ENCODE measurements at places on chromosomes 13 and 19.

DNA sequence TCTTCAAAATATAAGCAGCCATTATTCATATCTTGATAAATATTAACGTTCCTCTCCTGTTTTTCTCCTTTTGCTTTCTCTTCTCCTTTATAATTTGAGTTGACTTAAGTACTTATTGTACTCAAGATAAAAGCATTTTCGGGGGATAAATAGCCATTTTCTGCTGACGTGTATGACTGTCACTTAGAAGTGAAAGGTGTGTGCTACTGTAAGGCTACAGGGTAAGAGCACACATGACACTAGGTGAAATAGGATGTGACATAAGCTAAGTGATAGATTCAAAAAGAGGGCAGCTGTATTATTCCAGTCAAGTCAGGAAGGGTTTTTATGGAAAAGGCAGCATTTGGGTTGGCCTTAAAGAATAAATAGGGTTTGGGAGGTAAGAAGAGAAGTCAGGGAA, 128.5 kb downstream of the GPC6 start:
- DNase-seq: no peak

GRCh38 chr13:61144834-61145593, 270.6 kb downstream of the PCDH20 start:
- no peak for DNase-seq

- DNase-seq: peak; percentile 48
Measured at GRCh38 chr13:45120967-45121831, 889 bp downstream of the GTF2F2 start.

DNA sequence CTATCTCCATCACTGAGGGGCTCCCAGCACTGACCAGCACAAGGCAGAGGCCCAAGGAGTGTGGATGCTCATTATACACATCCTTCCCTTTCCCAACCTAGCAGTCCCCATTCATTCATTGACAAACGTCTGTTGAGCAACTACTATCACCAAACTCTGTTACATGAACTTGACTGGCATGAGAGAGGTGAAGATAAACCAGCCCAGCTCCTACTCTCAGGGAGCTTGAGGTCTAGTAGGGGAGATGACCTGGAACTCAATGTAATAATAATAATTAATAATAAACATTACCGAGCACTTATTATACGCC, 8.9 kb upstream of the CEACAM16 start:
- DNase-seq: no peak

DNA sequence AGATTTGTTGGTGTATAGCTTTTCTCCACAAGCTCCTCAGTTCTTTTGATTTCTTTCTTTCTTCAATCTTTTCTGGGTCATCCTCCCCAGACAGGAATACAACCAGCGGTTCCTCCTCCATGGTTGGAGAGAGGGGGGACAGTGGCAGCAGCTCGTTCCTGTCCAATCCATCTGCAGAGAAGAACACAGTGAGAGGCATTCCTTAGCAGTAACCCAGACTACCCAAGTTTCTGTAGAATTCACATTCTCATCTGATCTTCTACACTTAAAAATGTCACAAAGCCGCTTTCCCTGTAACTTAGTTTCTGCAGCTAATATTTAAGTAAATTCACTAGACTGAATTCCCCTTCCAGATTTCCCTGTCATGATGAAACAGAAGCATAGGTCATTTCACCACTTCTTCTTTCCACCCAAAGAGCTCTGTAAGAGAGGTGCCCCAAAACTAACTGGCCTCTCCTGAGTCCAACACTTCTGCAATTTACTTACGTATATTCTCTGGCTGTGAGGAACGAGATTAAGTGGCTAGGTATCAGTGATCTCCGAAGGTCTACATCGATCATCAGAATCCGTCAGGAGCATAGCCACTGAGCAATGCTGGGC, 171.9 kb downstream of the TBC1D4 start:
- peak; percentile 36 for DNase-seq

GRCh38 chr19:31378404-31378803, 29.2 kb upstream of the TSHZ3 start:
- DNase-seq: no peak

- no peak for DNase-seq
Measured at GRCh38 chr19:41303954-41304353, 6.0 kb upstream of the CCDC97 start.

DNA sequence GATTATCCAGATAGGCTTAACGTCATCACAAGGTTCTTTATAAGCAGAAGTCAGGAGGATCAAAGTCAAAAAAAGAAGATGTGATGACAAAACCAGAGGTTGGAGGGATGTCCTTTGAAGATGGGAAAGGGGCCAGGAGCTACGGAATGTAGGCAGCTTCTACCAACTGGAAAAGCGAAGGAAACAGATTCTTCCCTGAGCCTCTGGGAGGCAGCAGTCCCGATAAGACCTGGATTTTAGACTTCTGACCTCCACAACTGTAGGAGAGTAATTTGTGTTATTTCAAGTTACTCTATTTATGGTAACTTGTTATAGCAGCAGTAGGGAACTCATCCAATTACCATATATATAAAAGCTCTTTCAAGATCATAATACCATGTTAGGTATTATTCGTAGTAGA, 98.8 kb upstream of the MYCBP2 start:
- DNase-seq: no peak

- DNase-seq: no peak
Measured at GRCh38 chr13:111482126-111482525, 161.7 kb downstream of the TEX29 start.

GRCh38 chr19:31693131-31693932, 344.1 kb upstream of the TSHZ3 start:
- no peak for DNase-seq

GRCh38 chr13:30535046-30535445, 69.3 kb upstream of the HMGB1 start:
- DNase-seq: no peak

GRCh38 chr19:27776524-27776923, 1436.4 kb downstream of the UQCRFS1 start:
- no peak for DNase-seq

DNA sequence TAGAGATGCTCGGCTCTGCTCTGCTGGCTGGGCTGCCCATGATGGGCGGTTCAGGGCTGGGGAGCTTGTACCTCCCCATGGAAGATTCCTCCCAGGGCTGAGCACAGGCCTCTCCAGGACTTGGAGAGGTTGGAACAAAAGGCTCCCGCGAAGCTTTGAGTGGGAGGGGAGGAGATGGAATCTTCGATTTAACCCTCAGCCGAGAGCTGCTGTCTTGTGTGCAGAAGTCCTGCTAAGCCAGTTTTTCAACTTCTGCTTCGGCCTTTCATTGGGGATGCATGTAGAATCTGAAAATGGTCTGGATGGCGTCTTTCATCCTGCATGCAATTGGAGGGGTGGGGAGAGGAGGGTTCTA, 163.3 kb downstream of the KDM4B start:
- DNase-seq: no peak

- peak; percentile 5 for DNase-seq
Measured at GRCh38 chr13:59356607-59357006, 807.1 kb downstream of the DIAPH3 start.

- DNase-seq: peak; percentile 79
Measured at GRCh38 chr19:48644839-48645619, 958 bp downstream of the CA11 start.

DNA sequence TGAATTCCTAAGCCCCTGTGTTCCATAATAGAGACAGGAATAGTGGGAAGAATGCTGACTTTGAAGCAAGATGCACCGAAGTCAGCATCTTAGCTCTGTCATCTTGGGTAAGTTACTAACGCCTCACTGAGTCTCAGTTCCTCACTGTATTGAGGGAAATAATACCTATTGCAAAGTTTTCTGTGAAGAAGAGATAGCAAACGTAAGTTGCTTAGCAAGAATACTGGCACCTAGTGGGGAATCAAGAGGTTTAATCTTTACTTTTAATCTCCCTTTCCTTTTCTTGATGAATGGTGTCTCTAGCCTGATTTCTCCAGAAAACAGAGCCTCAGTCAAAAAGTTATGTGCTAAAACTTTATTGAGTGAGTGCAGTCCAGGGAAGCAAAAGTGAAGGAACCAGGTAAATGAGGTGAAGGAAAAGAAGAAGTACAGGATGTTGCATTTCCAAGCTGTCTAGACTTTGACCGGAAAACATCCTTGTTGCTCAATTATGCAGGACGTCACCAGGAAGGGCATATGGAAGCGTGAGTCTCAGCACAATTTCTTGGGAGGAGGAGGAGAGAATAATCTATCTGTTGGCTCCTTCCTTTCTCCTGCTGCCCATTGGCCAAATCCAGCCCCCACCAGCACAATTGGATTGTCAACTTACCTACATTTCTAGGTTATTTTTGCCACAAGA, 210.0 kb downstream of the B3GLCT start:
- no peak for DNase-seq

GRCh38 chr13:79003989-79004898, 345.3 kb upstream of the OBI1 start:
- peak; percentile 29 for DNase-seq

- peak; percentile 58 for DNase-seq
Measured at GRCh38 chr19:45404557-45405434, at the start of gene PPP1R13L. Gene PPP1R13L (minus strand): TSS chr19:45405069. CDS start chr19:45398318, 6,751 bp downstream.
